Uterus (tissue), 4 donors: ENCODE measurements at places on chromosomes 1 and 21. TPM values are rescaled to one million over a fixed set of nuclear protein-coding genes. Genes with fewer than 3 reads are reported as not detected.

VN1R5 gene
- total RNA-seq, result not detected

MMEL1 gene
- not detected for total RNA-seq

HES3 gene
- total RNA-seq, result not detected

PLA2G2F gene
- total RNA-seq, result not detected

ANKRD35 gene
- 0.77 TPM for total RNA-seq

ILDR2 gene
- total RNA-seq, result not detected

DNA sequence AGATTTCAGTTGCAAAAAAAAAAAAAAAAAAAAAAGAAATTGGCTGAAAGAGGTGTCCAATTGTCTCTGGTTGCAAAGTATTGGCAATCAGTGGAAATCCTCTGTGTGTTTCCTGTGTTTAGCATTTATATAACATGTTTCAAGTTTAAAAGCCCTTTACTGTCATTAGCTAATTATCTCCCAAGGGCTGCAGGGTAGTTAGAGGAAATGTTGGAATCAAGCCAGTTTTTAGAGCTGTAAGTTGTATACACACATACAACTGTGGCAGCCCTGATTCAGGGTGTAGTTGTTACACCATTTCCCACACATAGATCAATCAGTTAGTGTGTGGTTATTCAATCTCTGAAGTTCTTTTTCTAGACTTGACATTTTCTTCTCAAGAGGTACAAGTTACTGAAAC lies 8.9 kb upstream of the ZNF326 start:
- no peaks in the 10 kb centered on the region for H3K36me3 ChIP-seq
- no peak for DNase-seq
- no peaks in the 10 kb centered on the region for H3K4me1 ChIP-seq
- no peaks in the 10 kb centered on the region for H3K27me3 ChIP-seq

DNA sequence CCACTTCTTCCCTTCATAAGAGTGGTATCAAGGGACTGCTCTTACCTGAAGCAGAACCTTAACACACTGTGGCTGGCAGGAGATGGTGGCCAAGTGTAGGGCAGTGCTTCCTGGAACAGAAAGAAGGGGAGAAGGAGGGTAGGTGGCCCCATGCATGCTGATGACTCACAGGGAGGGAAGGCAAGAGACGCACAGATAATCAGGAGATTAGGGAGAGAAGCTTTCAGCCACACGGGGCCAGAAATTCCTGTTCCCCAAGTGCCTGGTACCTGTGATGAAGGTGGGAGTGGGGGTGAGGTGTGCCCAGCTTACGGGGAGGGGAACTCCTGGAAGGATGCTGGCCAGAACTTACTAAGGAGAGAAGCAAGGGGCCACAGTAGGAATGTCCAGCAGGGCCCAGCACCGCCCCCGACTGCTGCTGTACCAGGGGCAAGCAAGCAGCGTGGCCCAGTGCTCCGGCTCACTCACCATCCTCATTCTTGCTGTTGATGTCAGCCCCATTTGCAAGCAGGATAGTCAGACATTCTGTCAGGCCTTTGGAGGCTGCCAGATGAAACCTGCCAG lies 7.7 kb downstream of the ANKRD35 start:
- H3K4me1 ChIP-seq, result no peaks in the 10 kb centered on the region
- H3K27me3 ChIP-seq, result no peaks in the 10 kb centered on the region
- no peak for DNase-seq
- no peak overlapping the region for H3K27ac ChIP-seq
- H3K4me3 ChIP-seq, result no peak overlapping the region

- no peak for DNase-seq
- peaks cover 19% of the 10 kb centered on the region for H3K4me1 ChIP-seq
- no peak overlapping the region for H3K4me3 ChIP-seq
- H3K27ac ChIP-seq, result peak overlapping the region; percentile 98
- H3K36me3 ChIP-seq, result no peaks in the 10 kb centered on the region
These were observed 54.9 kb downstream of the AHDC1 start for GRCh38 chr1:27548858-27549719.

- H3K4me3 ChIP-seq, result peak within 1 kb of the TSS; percentile 52
- no peaks in the 10 kb centered on the region for H3K4me1 ChIP-seq
- H3K36me3 ChIP-seq, result no peaks in the 10 kb centered on the region
- H3K27me3 ChIP-seq, result no peaks in the 10 kb centered on the region
- H3K27ac ChIP-seq, result peak within 1 kb of the TSS; percentile 98
These were observed at the start of gene IFI16 for GRCh38 chr1:159009704-159010361. IFI16 (plus strand) TSS chr1:159009907; CDS start chr1:159014681, 4,774 bp downstream.

- no peak overlapping the region for H3K4me3 ChIP-seq
- no peak overlapping the region for H3K27ac ChIP-seq
- no peaks in the 10 kb centered on the region for H3K27me3 ChIP-seq
- H3K4me1 ChIP-seq, result no peaks in the 10 kb centered on the region
- no peak for DNase-seq
- no peaks in the 10 kb centered on the region for H3K36me3 ChIP-seq
These were observed 14.9 kb upstream of the MED18 start for GRCh38 chr1:28313702-28314546.

GRCh38 chr1:6188466-6188865 lies 8.3 kb upstream of the CHD5 start:
- no peaks in the 10 kb centered on the region for H3K36me3 ChIP-seq
- H3K4me1 ChIP-seq, result no peaks in the 10 kb centered on the region
- DNase-seq, result no peak
- no peak overlapping the region for H3K27ac ChIP-seq
- no peaks in the 10 kb centered on the region for H3K27me3 ChIP-seq

DNA sequence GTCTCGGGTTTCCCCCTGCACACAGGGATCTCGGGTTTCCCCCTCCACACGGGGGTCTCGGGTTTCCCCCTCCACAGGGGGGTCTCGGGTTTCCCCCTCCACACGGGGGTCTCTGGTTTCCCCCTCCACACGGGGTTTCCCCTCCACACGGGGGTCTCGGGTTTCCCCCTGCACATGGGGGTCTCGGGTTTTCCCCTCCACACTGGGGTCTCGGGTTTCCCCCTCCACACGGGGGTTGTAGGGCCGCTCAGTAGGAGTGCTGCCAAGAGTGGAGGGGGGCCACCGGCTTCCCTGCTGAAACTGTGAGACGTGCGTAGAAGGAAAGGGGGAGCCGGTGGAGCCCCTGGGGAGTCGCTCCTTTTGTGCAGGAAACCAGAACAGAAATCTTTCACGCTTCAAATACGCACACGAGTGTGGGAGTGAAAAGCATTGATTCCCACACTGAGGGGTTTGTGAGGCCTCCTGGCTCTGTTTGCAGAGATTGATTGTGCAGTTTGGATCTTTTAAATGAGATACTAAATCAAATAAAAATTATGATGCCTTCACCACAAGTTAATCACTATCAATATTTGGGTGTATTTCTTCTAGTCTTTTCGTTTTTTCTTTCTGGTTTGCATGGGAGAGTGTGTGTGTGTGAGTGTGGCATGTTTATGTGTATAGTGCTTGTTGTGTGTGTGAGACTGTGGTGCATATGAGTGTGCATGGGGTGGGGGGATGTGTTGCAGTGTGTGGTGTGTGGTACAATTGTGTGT lies 54.3 kb upstream of the TRAPPC10 start:
- no peak overlapping the region for H3K4me3 ChIP-seq
- no peaks in the 10 kb centered on the region for H3K36me3 ChIP-seq
- no peaks in the 10 kb centered on the region for H3K4me1 ChIP-seq
- DNase-seq, result no peak
- H3K27me3 ChIP-seq, result no peaks in the 10 kb centered on the region
- no peak overlapping the region for H3K27ac ChIP-seq

DNA sequence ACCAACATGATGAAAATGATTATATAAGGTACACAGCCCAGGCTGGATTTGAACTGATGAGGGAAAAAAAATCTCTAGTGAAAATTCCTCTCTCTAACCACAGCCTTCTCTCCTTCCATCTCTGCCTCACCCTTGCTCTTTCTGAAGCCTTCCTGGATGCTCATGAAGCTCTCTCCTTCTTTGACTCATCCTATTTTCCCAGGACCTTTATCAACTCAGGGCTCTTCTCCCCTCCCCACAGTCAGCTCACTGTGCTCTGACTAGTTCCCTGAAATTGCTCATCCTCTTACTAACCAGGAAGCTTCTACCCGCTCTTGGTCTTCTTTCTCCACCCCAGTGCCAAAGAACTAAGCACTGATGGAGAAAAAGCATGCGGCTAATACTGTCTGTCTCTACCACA lies 46.4 kb upstream of the ERG start:
- H3K36me3 ChIP-seq, result no peaks in the 10 kb centered on the region
- H3K4me3 ChIP-seq, result no peak overlapping the region
- H3K4me1 ChIP-seq, result no peaks in the 10 kb centered on the region
- DNase-seq, result no peak

DNA sequence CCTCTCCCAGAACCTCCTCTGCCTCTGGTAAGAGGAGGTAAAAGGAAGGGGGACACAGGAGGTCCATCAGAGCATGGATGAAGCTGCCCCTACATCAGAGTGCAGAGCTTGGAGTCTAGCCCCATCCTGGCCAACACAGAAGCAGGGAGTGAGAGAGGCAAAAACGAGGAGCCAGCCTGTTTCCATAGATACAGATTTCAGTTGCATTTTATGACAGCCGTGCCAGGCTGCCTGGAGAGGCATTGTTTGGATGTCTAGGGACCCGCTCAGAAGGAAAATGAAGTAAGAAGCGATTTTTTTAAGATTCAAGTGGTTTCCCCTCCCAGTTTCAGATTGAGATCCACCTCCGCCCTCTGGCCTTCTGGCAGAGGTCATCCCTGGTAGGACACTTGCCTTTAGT lies 11.5 kb upstream of the GJA8 start:
- no peaks in the 10 kb centered on the region for H3K4me1 ChIP-seq
- no peak overlapping the region for H3K27ac ChIP-seq
- no peak for DNase-seq
- H3K36me3 ChIP-seq, result no peaks in the 10 kb centered on the region
- no peak overlapping the region for H3K4me3 ChIP-seq
- no peaks in the 10 kb centered on the region for H3K27me3 ChIP-seq
